ENCODE measurements at places on chromosomes 2 and 18. TPM values are rescaled to one million over a fixed set of nuclear protein-coding genes. Genes with fewer than 3 reads are reported as not detected.

DNA sequence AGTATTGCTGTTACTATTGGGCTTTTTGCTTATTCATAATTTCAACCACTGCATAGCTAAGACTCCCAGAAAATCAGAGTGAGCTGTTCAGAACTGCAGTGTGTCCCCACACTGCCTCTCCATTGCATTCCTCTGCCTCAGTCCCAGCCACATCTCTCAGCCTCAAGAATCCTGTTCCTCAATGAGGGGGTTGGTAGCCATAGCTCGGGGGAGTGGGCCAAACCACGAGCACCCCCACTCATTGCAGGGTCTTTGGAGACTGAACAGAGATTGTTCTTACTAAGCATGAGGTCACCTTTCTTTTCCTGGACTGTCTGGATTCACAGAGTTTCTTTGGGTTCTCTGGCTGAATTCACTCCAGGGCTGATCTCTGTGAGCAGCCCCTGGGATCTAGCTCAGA, 161.1 kb downstream of the GFPT1 start:
- DNase-seq = no peak

GRCh38 chr2:20091305-20091991, 40.0 kb upstream of the LAPTM4A start:
- peak; percentile 92 for DNase-seq

DNA sequence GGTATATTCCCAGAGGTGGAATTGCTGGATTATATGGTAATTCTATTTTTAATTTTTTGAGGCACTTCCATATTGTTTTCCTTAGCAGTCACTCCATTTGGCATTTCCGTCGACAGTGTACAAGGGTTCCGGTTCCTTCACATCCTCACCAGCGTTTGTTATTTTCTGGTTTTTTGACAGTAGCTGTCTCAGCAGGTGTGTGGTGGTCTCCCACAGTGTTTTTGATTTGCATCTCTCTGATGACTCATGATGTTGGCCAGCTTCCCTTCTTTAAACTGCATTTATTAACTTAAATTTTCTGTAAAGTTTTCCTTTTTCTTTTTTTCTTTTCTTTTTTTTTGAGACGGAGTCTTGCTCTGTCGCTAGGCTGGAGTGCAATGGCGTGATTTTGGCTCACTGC, 19.7 kb downstream of the SH3BP4 start:
- no peak for DNase-seq

- no peak for DNase-seq
Observed at GRCh38 chr2:226782092-226782713, 17.4 kb downstream of the IRS1 start.

DNA sequence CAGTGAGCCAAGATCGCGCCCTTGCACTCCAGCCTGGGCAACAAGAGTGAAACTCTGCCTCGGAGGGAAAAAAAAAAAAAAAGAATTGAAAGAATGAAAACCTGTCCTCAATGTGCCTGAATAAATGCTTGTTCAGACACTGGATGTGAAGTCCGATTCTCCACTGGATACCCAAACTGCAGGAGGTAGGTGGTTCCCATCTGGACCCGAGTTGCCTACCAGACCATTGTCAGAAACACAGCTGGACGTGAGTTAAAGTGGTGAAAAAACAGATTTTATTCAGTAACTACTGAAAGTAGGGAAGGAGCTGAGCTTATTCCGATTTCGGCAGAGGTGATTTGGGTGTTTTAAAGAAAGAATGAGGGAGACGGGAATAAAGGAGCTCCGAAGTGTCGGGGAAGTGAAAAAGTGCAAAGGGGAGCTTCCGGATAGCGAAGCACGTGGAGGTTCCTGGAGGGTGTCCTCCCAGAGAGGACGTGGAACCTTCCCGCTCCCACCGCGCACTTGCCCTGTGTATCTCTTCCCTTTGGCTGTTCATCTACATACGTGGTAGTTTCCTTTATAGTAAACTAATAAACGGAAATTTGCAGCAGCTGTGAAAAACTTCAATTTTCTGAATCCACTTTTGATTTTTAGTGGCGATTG, 10.4 kb upstream of the ZDBF2 start:
- DNase-seq = no peak

- DNase-seq = no peak
Observed at GRCh38 chr2:238942726-238943300, 94.9 kb downstream of the TWIST2 start.

DNA sequence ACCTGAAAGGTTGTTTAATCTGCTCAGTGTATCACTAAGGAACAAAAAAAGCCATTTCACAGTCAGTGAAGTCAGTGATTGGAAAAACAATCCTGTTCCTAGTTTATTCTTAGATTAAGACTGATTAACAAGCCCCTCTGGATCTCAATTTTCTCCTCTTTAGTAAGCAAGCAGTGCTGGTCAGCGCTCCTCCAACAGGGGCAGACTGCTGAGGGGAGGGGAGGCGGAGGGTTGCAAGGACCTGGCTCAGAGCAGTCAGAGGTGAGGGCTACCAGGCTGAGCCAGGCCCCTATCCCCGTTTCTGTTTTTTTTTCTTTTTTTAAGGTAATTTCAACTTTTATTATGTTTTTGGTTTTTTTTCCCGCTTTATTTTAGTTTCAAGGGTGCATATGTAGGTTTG, 24.7 kb upstream of the KCNS3 start:
- DNase-seq = no peak

GRCh38 chr2:62238236-62238635, 42.3 kb downstream of the B3GNT2 start:
- no peak for DNase-seq

- DNase-seq = no peak
Observed at GRCh38 chr2:96946625-96947024, 39.8 kb downstream of the FAM178B start.

DNA sequence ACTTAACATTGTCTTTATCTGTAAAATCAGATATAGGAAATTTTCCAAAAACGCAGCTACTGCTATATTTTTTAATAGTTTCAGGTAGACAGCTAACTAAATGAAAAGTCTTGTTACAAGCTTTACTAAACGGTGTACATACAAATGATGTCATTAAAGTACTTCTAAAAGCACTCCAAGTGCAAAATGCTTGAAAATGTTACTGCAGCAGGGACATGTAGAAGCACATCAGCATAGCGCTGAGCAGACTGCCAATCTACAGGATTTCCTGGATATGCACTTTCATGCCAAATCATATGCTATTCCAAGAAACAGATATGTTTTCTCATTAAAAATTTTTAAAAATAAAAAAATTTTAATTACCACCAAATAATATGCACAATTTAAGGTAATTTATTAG, 61.7 kb downstream of the SMAD2 start:
- no peak for DNase-seq

DNA sequence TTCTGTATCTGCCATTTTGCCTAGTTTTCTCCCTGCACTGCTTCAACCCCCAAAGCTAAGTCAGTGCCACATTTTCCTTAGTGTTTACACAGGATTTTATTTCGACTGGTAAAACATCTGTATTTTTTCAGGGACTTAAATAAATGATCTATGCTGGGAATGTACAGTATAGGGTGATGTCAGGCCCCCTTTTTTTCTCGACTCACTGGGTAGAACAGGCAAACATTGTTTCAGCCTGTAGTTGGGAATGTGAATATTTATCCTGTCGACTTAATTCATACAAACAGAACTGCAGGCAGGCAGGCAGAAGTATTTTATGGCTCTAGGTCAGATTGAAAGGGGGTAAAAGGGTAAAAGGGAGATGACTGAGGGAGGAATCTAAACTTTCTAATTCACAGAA, 123.5 kb upstream of the ZFP36L2 start:
- no peak for DNase-seq

- no peak for DNase-seq
Observed at GRCh38 chr2:190599073-190599472, 49.8 kb upstream of the NAB1 start.

DNA sequence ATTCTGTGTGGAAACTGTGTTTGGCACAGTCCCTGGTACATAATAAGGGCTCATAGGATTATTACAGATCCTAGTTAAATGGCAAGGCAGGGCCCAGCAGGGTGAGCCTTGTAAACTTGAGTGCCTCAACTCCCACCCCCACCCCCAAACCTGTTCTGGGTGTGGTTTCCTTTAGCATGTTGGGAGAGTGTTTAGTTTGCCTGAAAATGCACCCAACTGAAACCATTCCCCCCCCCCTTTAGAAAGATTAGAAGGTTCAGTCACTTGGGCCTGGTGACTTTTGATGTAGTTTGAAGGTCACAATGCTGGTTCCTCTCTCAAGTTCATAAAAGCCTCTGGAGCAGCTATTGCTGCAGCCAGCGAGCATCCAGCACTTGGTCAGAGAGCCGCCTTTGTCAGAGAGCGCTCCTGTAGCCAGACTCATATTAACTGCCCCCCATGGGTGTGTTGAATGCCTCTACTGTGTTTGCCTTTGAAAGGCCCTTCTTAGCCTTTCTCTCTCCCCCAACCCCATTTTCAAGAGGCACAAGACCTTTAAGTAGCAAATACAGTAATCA, 113.7 kb downstream of the SPTBN1 start:
- peak; percentile 98 for DNase-seq

GRCh38 chr2:11581124-11581796, 47.4 kb downstream of the GREB1 start:
- no peak for DNase-seq

DNA sequence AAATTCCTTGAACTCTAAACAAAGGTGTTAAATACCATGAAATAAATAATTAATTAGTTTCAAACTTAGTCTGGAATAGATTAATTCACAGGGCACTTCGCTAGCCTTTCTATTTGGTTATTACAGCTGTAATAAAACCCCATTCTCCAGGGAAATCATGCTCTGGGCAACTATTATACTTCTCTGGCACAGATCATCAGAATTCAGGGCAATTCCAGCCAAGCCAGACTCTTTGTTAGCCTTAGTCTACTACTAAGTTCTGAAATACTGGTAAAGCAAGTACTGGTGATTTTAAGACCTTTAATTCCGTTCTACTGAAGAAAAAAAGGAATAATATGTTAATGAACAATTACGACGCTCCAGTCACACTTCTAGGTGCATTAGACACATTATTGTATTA, 123.4 kb upstream of the PDE1A start:
- DNase-seq = no peak

- DNase-seq = no peak
Observed at GRCh38 chr2:122210898-122211856, 455.7 kb downstream of the TSN start.

GRCh38 chr2:47196046-47196445, 40.9 kb upstream of the STPG4 start:
- DNase-seq = no peak

DNA sequence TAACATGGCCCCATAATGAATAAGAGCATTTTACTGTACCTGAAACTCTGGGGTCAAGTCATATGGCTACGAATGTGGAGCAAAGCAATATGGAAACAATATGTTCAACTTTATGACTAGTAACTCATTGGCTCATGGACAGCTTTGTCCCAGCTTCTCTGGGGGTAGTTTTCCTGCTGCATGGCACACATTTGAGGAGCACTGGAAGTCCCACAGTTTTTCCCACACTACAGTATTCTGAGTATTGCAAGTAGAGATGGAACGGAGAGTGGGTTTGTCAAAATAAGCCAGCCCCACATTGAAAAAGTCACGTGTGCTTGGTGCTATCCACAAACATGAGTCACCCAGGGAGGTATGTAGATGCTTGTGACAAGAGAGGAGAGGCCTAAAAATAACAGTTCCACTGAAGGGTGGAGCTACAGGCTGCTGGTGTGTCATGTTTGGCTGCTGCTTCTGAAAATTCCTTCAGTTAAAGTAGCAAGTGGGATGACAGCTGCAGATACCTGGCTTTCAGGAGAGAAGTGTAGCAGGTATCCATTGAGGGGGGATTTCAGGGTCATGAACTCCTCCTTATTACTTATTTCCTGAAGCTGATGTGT, 48.2 kb upstream of the CTAGE1 start:
- DNase-seq = peak; percentile 23

DNA sequence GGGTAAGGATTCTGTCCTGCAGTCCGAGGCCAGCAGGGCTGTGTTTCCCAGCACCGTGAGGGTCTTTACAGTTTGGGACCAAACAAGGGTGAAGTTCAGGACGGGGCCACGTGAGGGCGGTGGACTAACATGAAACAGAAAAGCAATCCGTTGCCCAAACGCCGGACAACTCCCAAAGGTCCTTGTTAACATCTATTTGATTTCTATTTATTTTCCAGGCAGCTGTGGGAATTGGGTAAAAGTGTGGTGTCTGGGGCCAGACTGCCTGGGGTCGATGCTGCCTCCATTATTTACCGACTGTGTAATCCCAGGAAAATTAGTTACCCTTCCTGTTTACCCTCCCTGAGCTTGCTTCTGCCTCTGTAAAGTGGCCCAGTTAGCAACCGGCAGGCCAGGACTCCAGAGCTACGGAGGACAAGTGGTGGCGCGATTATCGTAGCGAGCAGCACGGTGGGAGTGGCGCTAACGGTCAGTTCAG, 66.3 kb upstream of the TCF7L1 start:
- DNase-seq = peak; percentile 91

GRCh38 chr2:51053213-51053612, 21.3 kb upstream of the NRXN1 start:
- DNase-seq = no peak

DNA sequence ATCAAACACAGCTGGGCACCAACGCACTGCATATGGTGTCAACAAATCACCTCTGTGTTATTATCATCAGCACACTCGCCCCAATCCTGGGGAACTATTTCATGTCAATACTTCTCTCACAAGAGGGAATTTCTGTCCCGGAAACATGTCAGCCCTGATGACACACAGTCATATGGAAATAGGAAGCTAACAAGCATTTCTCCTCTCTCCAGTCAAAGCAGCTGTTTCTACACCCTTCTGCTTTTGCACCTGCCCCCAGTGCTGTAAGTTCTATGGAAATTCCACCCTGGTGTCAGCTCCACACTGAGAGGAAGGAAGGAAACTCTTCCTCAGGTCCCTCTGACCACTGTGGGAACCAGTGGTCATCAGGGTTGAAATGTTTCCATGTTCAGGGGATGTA, 447.6 kb upstream of the ID2 start:
- no peak for DNase-seq

DNA sequence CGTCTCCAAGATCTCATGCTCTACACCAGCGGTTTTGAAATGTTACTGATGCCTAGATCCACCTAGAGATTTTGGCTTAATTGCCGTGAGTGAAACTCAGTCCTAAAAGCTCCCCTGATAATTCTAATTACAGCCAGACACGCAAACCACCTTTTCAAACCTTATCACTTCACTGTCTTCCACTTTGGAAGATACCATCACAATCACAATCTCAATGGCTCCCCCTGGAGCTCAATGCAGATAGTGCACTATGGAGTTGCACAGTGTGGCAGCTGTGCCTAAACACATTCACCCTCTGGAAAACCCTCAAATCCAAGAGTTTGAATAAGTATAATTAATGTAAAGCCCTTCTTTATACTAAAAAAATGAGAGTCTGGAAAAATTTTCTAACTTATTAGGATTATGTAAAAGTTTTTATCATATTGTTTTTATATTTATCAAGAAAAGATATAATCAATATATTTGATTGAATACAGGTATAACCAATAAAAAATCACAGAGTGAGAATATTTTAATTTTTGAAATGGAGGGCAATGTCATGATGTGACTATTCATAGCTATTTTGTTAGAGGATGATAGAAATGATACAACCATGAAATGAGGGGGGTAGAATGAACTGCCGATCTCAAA, 102.9 kb upstream of the SLC8A1 start:
- peak; percentile 87 for DNase-seq

The CD207 gene
- total RNA-seq = 0.08 TPM

The L3MBTL4 gene
- total RNA-seq = 2.2 TPM

The SMYD1 gene
- 0.77 TPM for total RNA-seq

The TSHZ1 gene
- 4.1 TPM for total RNA-seq

The CRACDL gene
- 1.0 TPM for total RNA-seq

The GNAL gene
- 18.8 TPM for total RNA-seq

The TMEM37 gene
- not detected for total RNA-seq

The LRP1B gene
- 0.03 TPM for total RNA-seq

The PRSS56 gene
- total RNA-seq = not detected

Data from SK-MEL-5 (cell line).